Activated naive CD4-positive, alpha-beta T cell treated with anti-CD3 and anti-CD28 coated beads for 36 hours (primary cell): ENCODE measurements at places on chromosomes 5 and 9.
A peak's percentile ranks its signal among the peaks of the same experiment; 100 is the strongest.

DNA sequence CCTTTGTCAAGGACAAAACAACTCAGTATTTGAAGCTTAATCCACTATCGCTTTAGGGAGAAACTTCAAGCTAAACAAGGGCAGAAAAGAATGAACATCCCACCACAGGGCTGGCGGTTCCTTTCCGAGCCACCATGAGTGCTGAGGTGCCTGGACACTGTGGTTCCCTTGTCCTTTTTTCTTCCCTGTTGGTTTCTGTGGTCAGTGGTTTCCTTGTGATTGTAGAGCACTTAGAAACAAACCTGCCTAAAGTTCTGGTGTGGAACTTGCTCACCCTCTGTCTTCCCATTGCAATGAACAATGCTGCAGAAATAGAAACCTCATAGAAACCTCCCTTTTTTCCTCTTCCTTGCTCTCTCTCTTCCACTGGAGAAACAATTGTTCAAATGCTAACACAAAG is 79.3 kb upstream of the TBC1D2 start:
- no peak for DNase-seq

GRCh38 chr5:88398316-88398715 is 129.7 kb upstream of the TMEM161B start:
- DNase-seq, result no peak

- DNase-seq, result no peak
These were observed 989.8 kb downstream of the TLE1 start for GRCh38 chr9:80699511-80699998.

GRCh38 chr9:136054798-136055714 is 40.0 kb downstream of the NACC2 start:
- no peak for DNase-seq

DNA sequence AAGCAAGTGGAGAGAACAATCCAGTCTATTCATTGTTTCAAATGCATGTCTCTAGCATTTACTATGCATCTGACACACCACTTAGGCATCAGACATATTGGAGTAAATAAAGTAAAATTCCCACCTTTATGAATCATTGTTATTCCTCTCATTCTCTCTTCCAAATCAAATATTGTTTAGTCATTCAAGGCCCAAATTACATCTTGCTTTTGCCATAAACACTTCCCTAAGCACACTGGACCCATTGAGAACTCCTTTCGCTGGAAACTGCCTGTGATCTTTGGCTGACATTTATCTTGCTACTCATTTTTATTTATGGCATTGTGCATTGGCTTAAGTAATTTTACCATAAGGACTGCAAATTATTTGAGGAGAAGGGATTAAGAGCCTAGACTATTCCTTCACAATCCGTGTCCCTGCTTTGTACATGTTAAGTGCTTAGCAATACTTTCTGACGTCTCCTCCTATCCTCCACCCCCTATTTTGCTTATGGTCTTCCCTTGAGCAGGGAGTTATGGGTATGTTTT is 7.4 kb downstream of the C5orf46 start:
- no peak for DNase-seq

- no peak for DNase-seq
These were observed 246.0 kb downstream of the GADD45G start for GRCh38 chr9:89850631-89851325.

DNA sequence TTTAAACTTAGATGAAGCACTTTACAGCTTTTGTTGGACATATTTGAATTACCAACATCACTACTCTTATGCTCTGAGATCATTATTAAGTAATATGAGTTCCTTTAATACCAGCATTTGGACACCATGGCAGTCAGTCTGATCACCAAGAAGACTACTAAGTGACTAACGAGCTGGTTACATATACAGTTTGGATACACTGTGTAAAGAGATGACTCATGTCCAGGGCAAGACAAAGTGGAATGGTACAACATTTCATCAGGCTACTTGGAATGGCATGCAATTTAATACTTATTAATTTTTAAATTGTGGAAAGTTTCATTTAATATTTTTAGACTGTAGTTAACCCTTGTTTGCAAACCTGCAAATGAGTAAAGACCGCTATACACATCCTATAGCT is 237.4 kb upstream of the PRDM9 start:
- DNase-seq, result no peak

GRCh38 chr5:156534085-156534484 is 207.1 kb downstream of the SGCD start:
- no peak for DNase-seq

DNA sequence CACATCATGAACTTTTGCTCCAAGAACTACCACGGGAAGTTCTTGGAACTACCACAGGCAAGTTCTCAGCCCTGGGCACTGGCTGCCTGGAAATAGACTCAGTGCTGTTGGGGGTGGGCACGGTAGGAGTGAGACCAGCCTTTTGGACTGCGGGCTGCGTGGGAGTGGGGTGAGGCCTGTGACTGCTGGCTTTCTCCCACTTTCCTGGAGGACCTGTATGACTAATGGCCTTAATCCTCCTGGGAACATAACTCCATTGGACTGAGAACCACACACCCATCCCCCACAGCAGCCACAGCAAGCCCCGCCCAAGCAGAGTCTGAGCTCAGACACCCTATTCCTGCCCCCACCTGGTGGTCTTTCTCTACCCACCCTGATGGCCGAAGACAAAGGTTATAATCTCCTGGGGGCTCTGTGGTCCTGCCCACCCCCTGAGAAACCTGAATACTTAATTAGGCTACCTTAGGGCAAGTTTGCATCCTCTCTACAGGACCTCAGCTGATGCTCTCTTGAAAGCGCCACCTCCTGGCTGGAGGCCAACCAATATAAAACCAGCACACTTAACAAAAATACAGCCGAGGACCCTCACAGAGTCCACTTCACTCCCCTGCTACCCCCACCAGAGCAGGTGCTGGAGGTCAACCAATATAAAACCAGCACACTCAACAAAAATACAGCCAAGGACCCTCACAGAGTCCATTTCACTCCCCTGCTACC is 112.6 kb downstream of the CACNA1B start:
- DNase-seq, result no peak

DNA sequence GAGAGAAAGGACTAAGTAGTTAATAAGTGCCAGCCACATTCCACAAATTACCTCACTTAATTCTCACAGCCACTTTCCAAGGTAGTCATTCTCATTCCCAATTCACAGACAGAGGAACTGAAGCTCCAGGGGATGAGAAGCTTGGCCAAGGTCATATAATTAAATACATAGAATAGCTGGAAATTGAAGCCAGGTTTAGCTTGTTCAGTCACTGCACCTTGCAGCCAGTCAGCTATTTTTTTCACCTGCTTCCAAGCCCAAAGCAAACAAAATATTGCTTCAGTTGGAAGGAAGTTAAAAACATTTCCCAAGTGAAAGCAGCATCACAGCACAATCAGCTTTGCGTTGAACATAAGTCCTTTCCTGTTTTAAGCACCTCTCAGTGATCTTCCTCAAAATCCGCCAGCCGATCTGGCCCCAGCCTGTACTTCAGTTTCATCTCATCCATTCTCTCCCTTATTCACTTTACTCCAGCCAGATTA is 4.8 kb downstream of the ALDH1A1 start:
- DNase-seq, result no peak

- peak; percentile 98 for DNase-seq
These were observed at the start of gene CD74 for GRCh38 chr5:150412319-150413175. TSS of gene CD74 (minus strand) at chr5:150412910. CDS start at chr5:150412749, 161 bp downstream.

DNA sequence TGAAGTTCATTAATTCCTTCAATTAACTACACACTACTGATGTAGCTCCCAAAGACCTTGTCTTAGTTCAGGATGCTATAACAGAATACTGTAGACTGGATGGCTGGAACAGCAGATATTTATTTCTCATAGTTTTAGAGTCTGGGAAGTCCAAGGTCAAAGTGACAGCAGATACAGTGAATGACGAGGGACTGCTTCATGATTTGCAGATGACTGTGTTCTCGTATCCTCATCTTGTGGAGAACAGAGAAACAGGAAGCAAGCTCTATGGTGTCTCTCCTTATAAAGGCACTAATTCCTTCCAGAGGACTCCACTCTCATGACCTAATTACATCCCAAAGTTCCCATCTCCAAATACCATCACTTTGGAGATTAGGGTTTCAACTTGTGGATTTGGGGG is 65.6 kb upstream of the MAP1B start:
- no peak for DNase-seq

- DNase-seq, result no peak
These were observed 344.1 kb downstream of the OSTF1 start for GRCh38 chr9:75432386-75432785.

GRCh38 chr9:81598811-81599210 is 90.5 kb downstream of the TLE1 start:
- DNase-seq, result no peak

GRCh38 chr9:93648836-93649235 is 72.5 kb downstream of the PHF2 start:
- no peak for DNase-seq

DNA sequence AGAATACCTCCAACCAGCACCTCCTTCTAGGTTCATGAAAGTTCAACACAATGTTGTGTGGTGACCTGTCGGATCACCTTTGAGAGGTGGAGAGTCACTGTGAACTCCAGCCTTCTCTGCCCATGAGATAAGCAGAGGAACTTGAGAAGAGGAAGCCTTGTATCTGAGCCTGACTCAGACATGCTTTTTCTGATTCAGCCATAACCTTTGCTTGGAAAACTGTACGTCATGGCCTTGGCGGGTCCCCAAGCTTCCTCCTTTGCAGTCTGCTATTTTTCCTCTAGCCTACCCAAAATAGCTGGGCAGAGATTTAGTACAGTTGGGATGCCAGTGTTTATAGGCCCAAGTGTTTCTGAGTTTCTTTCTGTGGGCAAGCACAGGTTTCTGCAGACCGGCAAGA is 274.7 kb downstream of the CETN3 start:
- no peak for DNase-seq

DNA sequence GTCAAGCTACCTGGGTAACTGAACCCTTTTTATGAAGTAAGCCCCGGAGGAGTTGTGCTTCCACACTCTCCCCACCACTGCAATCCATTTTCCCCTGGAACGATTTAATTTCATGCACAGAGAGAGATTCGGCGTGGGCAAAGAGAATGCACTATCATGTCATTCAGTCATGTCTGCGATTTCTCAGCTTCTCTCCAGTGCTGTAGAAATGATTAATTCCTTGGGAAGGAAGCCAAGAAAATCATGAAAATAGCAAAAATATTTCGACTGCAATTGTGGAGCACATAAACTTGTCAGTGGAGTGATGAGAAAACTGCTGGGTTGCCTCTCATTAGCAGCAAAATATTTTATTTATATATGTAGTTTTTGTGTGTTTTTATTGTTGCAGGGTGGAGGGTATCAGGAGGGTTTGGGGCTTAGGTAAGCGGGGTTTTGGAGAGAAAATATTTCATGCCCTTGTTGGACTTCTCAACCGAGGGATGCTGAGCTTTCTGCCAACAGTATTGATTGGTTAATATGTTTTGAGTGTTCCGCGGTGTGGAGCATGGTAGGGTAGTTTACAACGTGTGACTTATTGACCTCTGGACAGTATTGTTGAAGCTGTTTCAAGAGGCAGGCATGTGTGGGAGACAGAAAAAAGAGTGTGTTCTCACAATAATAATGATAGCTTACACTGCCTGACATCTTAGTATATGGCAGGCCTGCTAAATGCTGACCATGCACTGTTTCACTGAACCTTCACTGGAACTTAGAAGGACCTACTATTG is 69.3 kb downstream of the SGCD start:
- DNase-seq, result no peak

DNA sequence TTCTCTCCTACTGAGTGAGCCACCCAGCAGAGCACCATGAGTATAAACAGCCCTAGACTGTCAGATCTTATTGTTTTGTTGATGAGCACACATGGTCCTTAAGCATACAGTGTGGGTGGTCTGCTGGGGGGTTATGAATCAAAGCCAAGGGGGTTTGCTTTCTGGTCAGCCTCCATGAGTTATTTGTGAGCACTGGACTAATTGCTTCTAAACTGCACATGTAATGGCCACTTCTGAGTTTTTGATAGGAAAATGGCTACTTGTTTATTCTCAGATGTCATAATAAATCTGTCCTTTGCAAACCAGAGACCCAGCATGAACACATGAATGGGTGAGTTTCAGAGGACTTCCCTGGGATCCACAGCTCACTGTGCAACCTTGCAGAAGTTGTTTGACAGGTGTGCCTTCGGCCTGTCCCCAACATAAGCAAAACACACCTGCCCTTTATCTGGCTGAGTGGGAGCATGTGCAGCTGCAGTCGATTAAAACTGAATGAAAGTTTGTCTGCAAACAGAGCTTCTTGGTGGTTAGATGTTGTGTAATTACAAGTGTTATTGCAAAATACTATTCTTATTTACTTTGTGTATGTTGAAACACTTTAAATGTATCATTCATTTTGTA is 35.9 kb downstream of the MAMDC2 start:
- no peak for DNase-seq

DNA sequence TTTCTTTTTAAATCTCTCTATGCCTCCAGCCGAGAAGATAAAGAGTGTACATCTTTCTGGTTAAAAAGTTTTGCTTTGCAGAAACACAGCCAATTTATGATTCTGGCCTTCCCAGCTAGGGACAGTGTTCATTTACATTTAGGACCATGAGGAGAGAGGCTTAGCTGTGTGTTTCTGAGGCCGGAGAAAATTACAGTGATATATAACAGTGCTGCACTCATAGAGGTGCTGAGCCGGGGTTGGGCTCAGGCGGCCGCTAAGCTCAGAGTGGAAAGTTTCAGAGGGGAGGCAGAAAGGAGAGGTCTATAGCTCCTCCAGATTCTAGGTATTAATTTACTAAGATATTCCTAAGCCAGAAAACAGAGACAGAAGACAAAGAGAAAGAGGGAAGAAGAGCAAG is 37.0 kb upstream of the LCP2 start:
- peak; percentile 31 for DNase-seq

- no peak for DNase-seq
These were observed 14.7 kb downstream of the NDUFS4 start for GRCh38 chr5:53575101-53575500.

DNA sequence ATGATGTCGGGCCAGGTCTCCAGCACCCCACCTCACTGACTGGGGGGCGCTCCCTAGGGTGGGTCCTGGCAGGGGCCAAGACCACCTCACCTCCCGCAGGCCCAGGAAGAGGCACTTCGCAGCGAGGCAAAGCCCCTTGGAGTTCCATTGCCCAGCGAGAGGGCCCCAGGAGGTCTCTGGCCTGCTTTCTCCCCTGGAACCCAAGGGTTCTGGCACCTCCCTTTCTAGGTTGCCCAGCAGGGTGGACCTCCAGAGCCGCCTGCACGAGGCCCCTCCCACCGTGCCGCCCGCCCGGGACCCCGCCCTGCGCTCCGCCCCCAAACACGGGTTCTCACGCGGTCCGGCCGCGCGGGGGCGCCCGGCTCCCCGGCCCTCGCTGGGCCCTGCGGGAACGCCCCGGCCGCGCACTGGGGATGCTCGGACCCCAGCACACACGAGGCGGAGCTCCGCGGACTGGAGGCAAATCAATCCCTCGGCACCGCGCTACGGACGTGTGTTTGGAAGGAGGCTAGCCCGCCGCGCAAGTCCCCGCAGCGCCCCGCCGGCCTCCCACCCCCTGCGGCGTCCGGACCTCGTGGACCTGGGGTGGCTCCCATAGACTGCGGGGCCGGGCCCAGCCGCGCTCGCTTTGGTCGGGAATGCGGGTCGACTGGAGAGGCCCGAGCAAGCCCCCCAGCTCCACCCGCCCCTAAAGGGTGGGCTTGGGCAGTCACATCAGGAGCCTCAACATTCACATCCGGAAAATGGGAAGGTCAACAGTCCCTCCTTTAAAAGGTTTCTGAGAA is 99.5 kb upstream of the LMX1B start:
- DNase-seq, result peak; percentile 58
